ENCODE measurements at places on chromosomes 1 and 21.

DNA sequence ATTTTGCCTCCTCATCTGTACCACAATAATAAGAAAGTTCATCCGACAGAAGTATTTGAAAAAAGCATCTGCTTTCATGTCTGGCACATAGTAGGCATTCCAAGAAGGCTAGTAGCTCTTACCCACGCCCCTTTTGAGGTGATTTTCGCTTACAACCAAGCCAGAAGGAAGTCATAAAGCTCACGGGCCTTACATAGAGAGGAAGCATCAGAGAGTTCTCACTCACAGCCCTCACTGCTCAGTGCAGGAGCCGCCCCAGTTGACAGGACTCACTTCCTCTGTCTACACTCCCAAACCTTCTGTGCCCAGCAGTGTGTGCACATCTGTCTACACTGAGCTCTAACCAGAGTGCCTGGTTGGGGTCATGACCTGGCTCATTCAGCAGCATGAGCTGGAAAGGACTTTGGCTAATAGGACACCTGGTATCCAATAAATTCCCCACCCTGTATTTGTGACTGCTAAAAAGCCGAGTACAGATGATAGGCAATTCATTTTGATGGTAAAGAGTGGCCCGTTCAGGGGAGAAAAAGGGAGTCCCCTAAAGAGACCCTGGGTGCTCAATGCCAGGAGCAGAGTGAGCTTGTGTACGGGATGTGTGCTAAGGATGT is 36.8 kb upstream of the DUSP10 start:
- DNase-seq, result peak; percentile 42

GRCh38 chr1:112956544-112957132 is 642 bp upstream of the SLC16A1 start:
- DNase-seq, result peak; percentile 47

- DNase-seq, result no peak
Measured at GRCh38 chr1:98389809-98390208, 271.7 kb upstream of the SNX7 start.

- DNase-seq, result peak; percentile 49
Measured at GRCh38 chr1:213374369-213374768, 323.3 kb downstream of the RPS6KC1 start.

- peak; percentile 55 for DNase-seq
Measured at GRCh38 chr1:110524311-110525248, 5.6 kb upstream of the KCNA10 start.

GRCh38 chr1:233240829-233241682 is 54.5 kb downstream of the PCNX2 start:
- DNase-seq, result no peak

- DNase-seq, result no peak
Measured at GRCh38 chr21:40732253-40733023, 114.5 kb downstream of the DSCAM start.

DNA sequence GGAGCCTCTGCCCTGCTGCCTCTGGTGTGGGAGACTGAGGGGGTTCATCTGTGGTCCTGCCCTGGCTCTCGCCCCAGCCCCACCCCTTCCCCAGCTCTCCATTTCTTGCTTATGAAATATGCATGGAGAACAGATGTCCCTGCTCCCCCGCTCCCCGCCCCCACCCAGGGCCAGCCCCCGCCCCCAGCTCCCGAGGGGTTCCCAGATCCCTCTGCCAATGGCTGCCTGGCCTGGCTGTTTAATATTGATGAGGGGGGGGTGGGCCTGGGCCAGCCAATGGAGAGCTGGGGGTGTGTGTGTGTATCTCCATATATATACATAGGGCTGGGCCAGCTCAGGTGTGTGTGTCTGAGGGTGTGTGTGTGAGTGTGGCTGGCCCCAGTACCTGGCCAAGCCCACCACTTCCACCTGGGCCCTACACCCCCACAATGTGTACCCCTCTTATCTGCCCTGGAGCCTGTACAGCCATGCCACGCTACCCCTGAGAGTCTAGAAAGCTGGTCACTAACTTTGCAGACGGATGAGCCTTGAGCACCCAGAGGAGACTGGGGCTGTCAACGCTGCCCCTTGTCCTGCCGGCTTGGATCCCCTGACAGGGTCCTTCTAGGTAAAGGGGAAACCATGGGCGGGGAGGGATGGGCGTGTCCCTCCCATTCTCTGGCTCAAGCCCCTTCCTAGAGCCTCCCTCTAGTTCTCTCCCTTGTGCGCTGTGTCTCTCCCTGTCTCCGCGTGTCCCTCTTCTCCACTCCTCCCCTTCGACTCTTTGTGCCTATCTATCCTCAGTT is at the start of gene NHLH1:
Gene NHLH1 (plus strand): TSS at position 341 of the 785 bp plus-strand sequence. CDS start 3,661 bp downstream, outside the sequence.
- DNase-seq, result no peak

- DNase-seq, result no peak
Measured at GRCh38 chr1:32122151-32122550, 14.3 kb downstream of the KPNA6 start.

- no peak for DNase-seq
Measured at GRCh38 chr1:26824731-26825130, 1.8 kb upstream of the ZDHHC18 start.

GRCh38 chr1:234340528-234340927 is 32.7 kb upstream of the COA6 start:
- DNase-seq, result no peak

DNA sequence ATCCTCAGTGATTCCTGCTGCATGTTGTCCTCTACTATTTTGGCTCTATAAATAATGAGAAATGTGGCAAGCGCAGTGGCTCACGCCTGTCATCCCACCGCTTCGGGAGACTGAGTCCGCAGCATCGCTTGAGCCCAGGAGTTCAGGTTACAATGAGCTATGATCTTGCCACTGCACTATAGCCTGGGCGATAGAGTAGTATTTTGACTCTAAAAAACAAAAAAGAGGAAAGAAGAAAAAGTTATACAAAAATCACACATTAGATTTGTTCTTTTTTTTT is 756 bp upstream of the SLC25A44 start:
- DNase-seq, result no peak

GRCh38 chr1:4586611-4587160 is 67.7 kb upstream of the AJAP1 start:
- no peak for DNase-seq

DNA sequence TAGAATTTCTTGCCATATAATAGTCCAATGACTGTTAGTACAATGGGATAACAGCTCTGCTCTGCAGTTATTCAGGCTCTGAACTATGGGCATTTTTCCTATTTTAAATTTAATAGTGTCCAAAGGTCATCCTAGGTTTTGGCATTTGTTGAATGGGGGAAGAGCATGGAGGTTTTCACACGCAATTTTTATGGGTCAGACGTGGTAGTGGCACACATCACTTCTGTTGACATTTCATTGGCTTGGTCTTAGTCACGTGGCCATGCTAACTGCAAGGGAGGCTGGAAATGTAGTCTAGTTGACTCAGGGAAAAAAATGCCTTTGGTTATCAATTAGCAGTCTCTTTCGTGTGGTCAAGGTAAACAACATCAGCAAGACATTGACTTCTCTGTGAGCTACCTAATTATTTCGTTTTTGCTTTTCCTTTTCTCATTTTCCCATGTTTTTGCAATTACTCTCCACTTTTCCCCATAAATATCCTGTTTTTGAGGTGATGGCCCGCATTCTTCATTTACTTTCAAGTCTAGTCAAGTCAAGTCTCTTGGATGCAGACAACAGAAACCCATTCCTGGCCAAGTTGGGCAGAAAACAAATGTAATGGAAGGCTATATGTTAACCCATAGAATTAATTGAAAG is 82.8 kb downstream of the DYRK1A start:
- no peak for DNase-seq

DNA sequence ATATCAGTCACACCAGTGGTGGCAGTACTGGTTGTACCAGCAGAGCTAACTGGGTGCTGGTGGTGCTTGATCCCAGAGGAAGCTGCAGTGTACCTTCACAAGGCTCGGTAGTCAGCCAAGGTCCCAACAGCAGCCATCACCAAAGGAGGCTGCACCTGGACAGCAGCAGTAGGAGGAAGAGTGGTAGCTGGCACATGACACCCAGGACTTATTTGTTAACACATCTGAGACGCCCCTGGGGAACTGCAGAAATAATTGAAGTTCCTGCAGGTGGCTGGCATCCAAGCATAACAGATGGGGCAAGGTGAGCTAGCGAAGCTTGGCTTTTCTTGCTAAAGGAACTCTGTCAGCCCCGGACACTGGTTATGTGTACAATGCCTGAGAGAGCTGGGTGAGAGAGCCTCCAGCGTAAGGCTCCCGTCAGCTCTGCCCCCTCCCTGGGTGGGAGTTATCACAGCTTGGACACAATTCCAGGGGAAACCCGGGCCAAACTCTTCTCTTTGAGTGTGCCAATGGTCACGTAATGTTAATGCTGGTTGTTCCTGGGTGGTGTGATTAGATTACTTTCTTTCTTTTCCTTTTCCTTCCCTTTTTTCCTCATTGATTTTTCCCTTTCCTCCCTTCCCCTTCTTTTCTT is 29.1 kb upstream of the PARP1 start:
- no peak for DNase-seq

- no peak for DNase-seq
Measured at GRCh38 chr1:194295685-194296084, 1109.3 kb upstream of the B3GALT2 start.

DNA sequence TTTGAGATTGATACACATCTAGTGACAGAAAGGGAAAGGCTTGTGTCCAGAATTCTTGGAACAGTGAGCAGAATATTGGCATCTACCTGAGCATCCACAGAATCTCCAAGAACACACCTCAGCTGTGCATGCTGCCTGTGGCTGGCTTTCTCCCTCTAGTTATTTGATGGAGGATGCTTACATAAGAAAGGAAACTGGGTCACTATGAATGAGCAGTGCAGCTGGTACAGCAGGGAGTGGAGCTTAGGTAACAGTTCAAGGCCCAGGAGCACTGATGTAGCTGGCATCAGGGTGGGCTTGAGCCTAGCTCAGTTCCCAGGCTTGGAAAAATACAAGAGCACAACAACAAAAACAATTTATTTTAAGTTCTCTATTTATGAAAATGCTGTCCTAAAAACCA is 26.3 kb downstream of the RGS8 start:
- DNase-seq, result no peak

DNA sequence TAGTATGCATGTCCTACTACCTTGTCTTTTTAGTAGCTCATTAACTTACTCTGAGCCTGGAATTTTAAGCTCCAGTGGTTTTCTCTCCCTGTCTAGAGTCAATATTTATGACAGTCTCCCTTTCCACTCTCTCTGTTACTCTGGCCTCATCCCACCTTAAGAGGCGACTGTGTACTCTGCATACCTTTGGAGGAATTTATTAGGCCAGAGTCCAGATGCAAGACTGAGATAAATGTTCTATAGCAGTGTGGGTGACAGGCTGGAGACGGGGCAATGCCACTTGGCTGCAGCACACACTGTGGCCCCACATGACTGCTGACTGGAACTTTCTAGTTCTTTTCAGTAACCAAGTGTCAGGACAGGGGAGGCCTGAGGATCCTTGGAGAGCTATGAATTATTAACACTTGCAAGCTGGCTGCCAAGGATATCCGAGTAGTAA is 4.1 kb upstream of the PDZK1 start:
- DNase-seq, result no peak

DNA sequence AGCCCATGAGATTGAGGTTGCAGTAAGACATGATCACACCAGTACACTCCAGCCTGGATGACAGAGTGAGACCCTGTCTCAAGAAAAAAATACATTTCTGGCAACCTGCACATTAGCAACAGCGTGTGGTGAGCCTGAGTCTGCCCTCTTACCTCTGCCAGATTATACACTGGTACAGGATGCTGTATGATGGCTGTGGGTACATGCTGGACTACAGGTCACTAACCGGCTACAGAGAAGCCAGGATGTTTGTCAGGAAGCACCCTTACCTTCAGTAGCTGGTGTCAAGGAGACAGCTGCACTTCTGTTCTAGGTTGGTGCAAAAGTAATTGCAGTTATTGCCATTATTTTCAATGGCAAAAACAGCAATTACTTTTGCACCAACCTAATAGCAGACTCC is 575.7 kb downstream of the NPHP4 start:
- no peak for DNase-seq

GRCh38 chr1:117250061-117250606 is 39.4 kb upstream of the VTCN1 start:
- DNase-seq, result no peak

DNA sequence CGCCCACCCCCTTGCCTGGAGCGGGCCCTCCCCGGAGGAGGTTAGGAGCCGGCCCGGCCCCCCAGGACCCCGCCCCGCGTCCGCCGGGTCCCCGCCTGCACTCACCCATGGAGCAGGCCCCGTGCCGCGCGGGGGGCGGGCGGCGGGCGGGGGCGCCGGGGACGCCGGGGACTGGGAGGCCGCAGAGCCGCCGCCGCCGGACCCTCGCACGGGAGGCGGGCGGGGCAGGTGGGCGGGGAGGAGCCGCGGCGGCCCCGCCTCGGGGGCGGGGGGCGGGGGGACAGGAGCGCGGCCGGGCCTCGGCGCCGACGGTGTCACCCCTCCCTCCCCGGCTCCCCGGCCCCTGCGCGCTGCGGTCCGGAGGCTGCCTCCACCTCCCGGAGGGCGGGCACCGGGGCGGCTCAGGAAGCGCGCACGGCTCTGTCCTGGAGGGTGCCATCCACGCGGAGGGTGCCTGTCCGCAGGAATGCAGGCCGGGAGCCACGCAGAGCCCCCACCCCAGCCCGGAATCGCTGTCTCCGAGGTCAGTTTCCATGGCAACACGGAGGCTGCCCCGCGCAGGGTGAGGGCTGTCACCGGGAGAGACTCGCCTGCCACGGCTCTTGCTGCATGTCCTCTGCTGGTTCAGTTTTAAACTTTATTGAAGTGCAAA is 5.9 kb upstream of the PLEKHG5 start:
- DNase-seq, result peak; percentile 53

DNA sequence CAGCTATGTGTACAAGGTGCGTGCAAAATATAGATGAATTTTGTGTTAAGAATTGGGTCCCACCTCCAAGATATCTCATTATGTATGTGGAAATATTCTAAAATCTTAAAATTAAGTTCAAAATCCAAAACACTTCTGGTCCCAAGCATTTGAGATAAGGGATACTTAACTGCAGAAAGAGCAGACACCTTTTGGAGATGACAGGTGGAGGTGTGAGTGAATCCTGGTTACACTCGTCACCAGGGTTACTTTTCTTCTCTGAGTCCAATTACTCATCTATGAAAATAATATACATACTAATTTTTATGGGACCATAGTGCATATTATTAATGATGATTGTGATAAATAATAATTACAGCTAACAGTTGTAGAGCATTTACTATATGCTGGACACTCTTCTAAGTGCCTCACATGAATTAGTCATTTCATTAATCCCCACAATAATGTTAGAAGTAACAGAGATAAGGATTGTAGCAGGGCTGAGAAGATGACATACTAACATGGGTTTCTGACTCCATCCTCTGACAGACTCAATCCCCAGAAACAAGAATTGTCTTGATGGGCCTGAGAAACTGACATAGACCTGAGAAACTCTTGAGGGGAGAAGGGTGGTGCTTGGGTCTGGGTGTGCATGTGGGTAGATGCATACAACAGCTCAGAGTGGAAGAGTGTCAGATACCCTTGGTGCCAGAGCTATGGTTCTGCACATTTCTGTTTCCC is 8.3 kb upstream of the FASLG start:
- no peak for DNase-seq

- no peak for DNase-seq
Measured at GRCh38 chr1:110734133-110734680, 59.5 kb upstream of the KCNA3 start.

DNA sequence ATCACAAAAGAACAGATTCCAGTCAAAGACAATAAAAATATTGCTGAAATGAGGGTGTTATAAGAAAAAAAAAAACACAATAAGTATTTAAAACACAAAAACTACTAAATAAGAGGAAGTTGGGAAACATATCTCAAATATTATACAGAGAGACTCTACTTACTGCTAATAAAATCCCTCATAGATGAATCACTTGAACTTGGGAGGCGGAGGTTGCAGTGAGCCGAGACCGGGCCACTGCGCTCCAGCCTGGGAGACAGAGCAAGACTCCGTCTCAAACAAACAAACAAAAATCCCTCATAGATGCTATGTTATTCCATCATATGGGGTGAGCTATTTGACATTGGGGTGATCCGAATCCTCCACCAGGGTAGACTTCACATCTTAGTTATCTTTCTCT is 48.0 kb upstream of the ZNF281 start:
- no peak for DNase-seq

All from activated naive CD8-positive, alpha-beta T cell treated with anti-CD3 and anti-CD28 coated beads for 36 hours (primary cell).